ENCODE measurements at places on chromosomes 6 and 20.

GRCh38 chr20:16555754-16556153 is 17.5 kb downstream of the KIF16B start:
- no peak for DNase-seq

- DNase-seq = no peak
Observed at GRCh38 chr20:36175475-36175995, 21.0 kb downstream of the EPB41L1 start.

DNA sequence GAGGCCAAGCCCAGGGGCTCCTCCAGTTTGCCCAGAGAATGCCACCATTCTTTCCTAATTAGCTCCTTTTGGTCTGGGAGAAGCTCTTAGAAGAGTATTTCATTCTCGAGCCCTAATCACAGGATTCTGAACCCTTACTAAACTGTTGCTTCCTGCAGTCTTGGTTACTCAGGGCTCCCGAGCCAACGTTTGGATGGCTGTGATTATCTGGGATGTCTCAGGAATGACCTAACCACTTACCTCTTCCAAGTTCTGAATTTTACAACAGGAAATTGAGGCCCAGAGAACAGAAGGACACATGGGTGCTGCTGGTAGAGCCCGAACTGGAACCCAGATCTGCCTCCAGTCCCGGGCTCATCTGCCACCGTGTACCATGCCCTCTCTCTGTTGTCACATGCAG is 22.2 kb upstream of the PNPLA1 start:
- DNase-seq = no peak

DNA sequence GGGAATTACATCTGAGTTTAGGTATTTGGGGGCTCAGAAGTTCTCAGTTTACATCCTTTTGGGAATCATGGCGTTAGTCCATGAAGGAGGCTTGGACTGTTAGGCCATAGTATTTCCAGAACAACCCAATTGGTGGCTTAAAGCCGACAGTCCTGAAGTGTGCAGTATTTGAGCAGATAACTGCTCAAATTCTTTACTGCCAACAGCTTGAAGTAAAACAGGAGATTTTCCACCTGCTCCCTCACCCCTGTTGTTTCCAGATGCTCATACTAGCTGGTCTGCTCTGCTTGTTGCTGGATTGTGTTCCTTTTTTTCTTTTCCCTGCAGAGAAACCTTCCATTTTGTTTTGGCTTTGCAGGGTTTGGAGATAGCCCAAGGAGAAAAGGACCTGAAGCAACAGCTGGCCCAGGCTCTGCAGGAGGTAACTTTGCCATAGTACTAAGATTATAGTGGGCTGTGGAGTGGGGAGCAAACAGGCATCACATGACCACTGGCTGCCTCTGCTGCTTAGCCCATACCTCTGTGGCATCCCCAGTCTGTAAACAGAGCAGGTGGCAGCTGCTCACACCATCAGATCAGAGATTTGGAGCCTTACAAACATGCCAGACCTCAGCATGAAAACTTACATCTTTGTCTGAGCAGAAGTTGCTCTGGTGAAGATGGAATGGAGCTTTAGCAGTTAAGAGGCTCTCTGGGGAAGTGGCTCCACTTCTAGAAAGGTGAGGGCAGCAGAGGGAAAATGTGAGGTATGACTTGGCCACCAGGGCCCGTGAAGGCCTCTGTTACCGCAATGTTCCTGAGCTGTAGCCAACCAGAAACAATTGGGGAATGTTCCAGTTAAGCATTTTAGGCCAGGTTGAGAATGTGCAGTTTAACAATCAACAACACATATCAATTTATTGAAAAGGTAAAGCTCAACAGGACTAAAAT is 17.6 kb downstream of the RNF8 start:
- DNase-seq = no peak

GRCh38 chr6:28558629-28559028 is 32.9 kb downstream of the GPX5 start:
- no peak for DNase-seq

DNA sequence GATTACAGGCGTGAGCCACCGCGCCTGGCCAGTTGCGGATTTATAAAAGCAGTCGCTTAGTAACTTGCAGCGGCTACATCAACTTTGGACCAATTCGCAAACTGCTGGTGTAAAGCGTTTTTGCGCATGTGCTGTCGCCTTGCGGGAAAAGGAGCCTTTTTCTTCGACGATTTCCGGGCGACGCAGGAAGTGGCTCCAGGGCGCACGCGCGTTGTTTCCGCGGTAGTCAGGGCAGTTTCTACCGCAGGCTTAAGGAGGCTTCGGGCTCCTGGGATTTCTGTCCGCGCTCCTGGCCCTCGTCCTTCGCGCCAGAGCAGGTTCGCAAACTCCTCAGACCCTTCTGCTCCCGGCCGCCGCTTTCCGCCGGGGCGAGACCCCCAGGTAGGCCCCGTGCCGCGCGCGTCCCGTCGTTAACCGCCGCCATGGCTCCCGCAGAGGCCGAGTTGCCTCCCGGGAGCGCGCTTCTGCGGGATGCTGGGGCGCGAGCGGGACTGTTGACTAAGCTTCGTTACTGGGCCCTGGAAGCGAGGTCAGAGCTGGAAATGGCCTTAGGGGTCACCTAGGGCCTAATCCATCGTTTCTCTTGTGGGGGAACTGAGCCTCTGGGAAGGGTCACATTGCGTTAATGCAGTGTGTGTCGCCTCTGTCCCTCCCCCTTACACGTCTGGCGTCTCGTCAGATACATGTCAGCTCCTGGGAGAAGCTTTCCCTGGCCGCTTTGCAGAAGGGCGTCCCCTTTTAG is at the start of gene RAE1:
TSS of gene RAE1 (plus strand) at position 214 of the 742 bp plus-strand sequence. CDS start 2,784 bp downstream, outside the sequence.
- peak; percentile 91 for DNase-seq

- no peak for DNase-seq
Observed at GRCh38 chr6:49915035-49915434, 48.7 kb upstream of the CRISP1 start.

GRCh38 chr6:156978948-156979347 is 201.8 kb downstream of the ARID1B start:
- no peak for DNase-seq

DNA sequence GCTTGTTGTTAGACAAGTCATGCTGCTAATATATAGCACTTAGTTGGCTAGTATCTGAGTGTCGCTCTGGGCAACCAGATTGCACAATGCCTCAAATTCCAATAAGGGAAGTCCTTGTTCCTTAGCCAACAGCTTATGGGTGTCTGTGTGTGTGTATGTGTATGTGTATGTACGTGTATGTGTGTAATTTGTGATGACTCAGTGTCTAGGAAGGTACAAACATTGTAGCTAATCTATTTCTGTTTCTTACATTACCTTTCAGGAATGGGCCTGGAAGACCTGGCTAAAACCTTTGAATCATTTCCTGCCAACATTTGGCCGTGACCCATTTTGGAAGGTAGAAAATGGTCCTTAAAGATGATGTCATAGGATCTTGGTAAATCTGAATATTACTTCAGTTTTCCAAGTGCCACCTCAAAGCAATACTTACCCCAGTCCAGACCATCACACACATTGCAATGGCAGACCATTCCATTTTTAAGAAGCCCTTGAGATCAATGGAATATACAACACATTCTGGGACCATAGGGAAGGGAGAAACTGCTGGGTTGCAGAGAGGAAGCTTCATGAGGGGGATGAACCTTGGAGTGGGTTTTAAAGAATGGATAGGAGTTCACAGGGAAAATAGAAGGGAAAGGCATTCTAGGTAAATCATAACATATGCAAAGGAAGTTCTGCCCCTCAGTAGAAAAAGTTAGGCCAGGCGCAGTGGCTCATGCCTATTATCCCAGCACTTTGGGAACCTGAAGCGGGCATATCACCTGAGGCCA is 25.1 kb downstream of the NEDD9 start:
- DNase-seq = no peak

DNA sequence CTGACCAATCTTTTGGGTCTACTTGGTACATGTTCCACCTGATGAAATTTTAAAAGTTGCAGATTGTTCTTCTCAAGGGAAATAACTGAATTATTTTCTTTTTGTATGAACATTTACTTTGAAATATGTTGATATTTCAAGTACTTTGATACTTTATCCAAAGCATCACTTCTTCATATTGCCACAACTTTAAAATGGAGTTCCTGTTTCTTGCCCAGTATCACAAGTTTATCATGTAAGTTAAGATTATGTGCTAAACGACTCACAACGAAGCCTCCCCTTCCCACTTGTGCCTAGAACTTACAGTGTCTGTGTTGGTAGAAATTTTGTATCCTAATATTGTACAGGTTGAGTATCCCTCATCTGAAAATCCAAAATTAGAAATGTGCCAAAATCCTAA is 108.4 kb downstream of the ARID1B start:
- DNase-seq = no peak

DNA sequence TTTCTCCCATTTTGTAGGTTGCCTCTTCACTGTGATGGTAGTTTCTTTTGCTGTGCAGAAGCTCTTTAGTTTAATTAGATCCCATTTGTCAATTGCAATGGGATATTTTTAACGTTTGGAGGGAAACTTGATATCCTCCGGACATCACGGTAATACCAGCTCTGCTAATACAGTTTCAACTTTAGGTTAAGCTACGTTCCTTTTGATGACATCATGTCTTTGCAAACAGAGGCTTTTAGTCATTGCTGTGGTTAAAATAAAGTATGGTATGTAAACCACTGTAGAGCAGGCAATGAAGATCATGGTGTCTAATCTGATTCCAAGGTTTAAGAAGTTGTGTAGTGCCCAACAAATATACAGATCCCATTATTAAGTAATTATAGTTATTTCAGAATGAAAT is 168.0 kb upstream of the CHD6 start:
- no peak for DNase-seq

DNA sequence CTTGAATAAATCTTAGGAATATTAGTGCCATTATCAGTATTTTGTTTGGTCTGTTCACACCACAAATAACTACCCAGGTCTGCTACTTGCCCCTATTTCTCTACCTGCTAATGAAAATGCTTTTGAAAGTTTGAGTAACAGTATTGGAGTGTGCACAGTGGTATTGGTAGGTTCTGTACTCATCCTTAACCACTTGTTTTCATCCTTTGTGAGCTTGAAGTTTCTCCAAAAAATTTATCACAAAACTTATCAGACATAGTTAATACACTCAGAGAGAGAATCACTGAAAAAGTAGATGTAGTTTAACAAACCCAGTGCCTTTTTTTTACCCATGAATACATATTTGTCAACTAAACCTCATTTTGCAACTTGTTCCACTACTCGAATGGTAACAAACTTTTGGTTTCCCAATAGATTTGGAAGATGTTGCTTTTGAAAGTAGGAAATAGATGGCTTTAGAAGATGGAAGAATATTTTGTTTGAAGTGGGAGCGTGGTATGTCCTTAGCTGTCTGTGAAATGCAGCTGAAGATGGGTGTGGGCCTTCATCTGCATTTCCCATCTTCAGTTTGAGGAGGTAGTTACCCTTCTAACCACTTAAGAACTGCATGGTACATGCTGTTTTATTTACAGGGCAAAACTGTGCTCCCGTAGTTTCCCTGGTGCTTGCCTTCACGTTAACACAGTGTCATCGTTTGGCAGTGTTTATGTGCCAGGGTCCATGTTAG is 9.0 kb downstream of the PTPN1 start:
- DNase-seq = peak; percentile 52

- DNase-seq = no peak
Observed at GRCh38 chr6:109738667-109739066, 47.6 kb downstream of the FIG4 start.

DNA sequence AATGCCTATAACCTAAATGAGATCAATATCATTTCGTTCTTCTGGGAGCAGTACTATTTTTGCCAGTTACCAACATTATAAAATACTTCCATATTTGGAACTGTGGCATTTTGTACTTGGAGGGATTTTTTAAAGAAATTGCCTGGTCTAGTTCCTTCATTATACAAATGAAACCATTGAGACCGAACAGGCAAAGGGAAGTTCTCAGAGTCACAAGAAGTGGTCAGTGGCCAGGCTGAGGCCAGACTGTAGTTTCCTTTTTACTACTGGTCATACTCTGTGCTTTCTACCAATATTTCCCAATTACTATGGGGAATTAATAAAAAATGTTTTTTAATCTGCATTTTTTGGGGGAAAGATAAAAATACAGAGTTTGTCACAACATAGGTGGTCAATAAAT is 332.0 kb downstream of the NRN1 start:
- DNase-seq = no peak

DNA sequence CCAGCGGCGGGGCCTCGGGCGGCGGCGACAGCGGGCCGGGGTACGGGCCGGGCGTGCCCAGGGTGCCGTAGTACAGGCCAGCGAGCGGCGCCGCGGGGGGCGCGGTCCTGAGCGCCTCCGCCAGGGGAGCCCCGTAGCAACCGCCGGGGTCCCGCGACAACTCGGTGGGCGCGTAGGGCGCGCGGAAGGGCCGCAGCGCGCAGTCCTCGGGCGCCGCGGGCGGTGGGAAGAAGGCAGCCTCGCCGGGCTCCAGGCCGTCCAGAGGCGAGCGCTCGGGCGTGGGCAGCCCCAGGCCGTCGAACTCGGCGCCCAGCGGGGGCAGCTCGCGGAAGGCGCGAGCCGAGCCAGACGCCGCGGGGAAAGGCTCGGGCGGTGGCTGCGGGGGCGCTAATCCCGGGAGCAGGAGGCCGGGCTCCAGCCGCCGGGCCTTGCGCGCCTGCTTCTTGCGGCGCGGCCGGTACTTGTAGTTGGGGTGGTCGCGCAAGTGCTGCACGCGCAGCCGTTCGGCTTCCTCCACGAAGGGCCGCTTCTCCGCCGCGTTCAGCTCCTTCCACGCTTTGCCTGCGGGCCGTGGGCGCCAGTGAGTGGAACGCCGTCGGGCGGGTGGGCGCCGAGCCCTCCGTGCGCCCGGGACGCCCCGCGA is 916 bp downstream of the SOX18 start:
- DNase-seq = no peak

GRCh38 chr6:72689107-72689954 is 67.5 kb downstream of the KCNQ5 start:
- DNase-seq = no peak

GRCh38 chr6:170523256-170524171 is 29.6 kb downstream of the PSMB1 start:
- no peak for DNase-seq

- DNase-seq = peak; percentile 47
Observed at GRCh38 chr6:42279144-42279781, 61.6 kb upstream of the MRPS10 start.

DNA sequence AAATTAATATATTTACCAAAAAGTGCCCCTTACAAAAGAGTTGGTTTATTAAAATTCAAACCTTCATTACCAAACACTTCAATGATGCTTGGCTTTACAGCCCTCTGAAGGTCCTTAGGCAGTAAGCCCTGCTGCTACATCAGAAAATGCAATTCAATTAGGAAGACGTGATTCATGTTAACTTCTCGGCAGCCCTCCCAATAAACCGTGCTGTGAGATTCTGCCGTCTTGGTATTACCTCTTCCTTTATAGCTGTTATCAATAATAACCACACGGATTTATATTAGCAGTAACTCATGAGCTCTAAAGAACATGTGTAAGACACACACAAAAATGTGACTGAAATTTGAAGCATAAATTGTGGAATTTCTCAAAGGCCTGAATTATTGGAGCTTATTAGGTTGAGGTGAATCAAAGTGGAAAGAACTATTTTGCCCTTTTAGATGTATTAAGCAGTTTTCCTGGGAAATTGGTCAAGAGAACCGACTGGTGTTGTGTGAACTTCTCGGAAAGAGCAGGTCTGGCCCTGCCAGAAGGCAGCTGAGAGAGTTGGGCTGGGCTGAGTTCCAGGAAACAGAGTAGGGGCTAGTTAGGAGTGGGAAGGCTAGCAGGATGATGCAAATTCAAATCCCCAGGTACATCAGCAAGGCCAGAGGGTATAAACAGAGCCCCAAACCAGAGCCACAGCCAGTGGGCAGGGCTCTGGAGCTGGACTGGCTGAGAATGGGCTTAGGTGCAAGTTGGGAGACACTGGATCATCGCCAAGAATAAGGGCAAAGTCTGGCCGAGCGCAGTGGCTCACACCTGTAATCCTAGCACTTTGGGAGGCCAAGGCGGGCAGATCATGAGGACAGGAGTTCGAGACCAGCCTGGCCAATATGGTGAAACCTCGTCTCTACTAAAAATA is 33.1 kb downstream of the FGD2 start:
- DNase-seq = no peak

- no peak for DNase-seq
Observed at GRCh38 chr6:129233458-129234134, 350.7 kb downstream of the LAMA2 start.
